ENCODE measurements at places on chromosomes 5 and 9.

DNA sequence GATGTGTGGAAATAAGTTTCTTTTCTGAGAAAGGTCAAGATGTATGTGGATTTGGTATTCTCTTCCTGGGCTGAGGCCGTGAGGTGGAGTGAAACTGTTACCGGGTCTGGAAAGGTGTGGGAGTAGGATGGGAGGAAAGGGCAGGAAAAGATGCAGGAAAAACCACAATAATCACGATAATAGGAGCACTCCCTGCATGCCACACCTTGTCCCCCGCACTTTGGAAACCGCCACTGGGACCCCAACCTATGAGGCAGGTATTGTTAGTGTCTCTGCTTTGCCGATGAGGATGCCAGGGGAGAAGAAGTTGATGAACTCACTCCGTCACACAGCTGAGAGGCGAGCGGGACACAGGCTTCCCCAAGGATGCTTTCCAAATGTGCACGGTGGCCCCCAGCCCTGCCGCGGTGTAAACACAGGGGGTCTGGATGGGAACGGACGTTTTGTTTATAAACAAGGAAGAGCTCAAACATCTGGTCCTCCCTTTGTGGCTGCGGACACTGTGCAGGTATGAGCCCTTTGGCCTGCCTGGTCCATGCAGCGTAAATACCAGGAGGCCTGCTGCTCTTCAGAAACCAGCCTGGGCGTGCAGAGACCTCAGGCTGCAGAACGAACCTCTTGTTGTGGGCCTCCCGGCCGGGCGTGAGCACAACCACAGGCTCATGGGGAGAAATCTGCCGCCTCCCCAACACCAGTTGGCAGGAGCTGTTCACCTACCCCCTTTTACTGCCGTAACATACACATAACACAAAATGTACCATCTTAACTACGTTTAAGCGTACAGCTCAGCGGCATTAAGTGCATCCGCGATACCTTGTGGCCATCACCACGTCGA lies 126.7 kb downstream of the COL23A1 start:
- no peak for DNase-seq

DNA sequence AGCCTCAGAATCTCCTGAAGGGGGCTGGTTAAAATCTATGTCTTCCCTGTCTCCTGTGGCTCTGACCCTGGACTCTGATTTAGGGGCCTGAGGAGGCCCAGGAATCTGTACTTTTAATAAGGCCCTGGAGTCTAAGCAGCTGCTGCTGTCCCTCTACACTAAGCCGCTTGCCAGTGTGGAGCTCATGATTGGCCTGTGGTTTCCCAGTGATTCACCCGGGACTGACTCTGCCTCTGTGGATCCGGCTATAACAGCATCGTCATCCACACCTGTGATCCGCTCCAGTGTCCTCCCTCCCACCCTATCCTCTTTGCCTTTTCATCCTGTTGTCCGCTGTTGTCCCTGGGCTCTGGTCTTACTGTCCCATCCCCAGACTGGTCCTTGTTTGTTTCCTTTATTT lies 3.7 kb downstream of the SLC31A2 start:
- no peak for DNase-seq

DNA sequence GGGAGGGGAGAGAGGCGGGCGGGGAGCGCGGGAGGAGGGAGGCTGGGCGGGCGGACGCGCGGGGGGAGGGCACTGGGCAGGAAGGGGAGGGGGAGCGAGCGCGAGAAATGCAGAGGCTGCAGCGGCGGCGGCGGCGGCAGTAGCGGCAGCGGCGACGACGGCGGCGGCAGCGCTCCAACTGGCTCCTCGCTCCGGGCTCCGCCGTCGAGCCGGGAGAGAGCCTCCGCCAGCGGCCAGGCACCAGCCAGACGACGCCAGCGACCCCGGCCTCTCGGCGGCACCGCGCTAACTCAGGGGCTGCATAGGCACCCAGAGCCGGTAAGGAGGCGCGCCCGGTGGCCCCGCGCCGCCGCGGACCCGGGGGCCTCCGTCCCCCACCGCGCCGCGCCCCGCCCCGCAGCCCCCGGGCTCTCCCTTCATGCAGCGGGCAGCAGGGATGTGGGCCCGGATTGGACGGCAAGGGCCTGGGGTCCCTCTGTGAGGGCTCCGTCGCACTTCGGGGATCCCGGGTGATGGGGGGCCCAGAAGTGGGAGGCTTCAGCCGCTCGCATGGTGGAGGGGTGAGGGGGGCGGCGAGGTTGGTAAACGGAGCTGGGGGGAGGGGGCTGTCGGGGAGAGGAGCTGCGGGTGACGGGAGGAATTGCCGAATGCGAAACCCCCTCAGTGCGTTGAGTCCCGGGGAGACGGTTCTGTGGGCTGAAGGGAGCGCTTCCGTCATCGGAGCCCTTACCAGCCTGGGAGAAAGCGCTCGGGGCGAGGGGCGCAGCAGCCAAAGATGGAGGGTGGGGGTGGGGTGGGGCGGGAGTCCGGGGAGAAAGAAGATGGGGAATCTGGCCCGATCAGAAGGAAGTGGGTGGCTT lies at the start of gene BASP1:
Gene BASP1 (plus strand): TSS at position 139 of the 860 bp plus-strand sequence. CDS start 57,586 bp downstream, outside the sequence.
- peak; percentile 25 for DNase-seq

DNA sequence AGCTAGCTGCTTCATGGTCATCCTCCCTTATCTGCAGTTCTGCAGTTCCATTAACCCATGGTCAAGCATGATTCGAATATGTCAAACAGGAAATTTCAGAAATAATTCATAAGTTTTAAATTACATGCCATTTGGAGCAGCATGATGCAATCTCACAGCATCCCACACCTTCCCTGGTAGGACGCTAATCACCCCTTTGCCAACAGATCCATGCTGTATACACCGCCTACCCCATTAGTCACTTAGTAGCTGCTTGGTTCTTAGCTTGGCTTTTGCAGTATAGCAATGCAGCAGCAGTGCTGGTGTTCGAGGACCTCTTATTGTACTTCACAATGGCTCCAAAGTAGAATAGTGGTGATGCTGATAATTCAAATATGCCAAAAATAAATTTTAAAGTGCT lies 739.7 kb upstream of the CDH9 start:
- DNase-seq = no peak

GRCh38 chr9:91712811-91713210 lies 237.2 kb downstream of the ROR2 start:
- DNase-seq = no peak

- DNase-seq = no peak
Observed at GRCh38 chr5:140207250-140207964, 32.4 kb downstream of the CYSTM1 start.

DNA sequence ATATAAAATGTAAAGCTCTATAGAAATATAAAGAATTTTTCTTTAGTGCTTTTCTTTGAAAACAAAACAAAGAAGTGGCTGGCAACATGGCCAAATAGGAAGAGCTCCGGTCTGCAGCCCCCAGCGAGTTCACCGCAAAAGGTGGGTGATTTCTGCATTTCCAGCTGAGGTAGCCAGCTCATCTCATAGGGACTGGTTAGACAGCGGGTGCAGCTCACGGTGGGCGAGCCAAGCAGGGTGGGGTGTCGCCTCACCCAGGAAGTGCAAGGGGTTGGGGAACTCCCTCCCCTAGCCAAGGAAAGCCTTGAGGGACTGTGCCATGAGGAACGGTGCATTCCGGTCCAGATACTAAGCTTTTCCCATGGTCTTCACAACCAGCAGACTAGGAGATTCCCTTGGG lies 21.0 kb upstream of the TIMD4 start:
- no peak for DNase-seq

GRCh38 chr9:88053856-88054501 lies 79.6 kb upstream of the CDK20 start:
- no peak for DNase-seq

- no peak for DNase-seq
Observed at GRCh38 chr9:17328331-17328730, 193.5 kb downstream of the CNTLN start.

DNA sequence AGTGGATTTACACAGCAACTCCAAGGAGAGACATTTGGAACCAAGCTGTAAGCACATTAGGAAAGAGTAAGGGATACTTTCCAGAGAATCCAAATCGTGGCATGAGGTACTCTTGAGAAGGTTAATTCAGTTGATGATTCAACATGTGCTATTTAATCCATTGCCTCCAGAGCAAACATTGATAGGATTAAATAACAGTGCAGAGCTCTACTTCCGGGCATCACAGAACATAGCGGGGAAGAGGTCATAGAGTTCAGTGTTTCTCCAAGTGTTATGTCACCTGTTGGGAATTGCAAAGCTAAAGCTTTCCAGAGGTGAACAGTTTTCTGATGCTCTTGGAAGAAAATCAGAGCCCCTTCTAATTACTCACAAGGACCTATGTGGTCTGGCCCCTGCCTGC lies 127.5 kb downstream of the PPP2R2B start:
- DNase-seq = no peak

DNA sequence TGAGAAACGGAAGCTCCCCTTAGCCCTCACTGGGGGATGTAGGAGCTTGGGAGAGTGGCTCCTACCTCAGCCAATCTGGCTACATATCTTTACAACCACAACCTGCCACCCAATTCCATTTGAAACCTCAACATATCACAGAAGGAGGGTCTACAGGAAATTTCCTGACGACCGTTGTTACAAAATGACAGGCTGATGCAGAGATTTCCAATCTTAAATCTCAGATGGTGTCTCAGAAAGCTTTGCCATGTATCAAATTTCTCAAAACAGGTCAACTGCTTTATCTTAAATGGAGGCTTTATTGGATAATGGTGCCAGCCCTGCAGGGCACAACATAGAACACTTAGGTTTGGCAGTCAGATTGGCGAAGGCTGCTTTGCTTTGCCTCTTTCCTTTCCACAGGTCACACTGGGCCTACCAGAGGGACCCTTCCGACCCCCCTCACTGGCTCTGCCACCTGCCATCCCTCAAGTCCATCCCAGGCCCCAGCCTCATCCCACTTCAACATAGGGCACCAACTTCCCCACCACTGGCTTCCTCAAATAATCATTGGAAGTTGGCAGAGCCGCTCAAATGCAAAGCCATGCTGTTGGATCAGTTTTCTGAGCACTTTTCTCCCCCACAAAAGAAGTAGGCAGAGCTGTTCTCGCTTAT lies 11.1 kb upstream of the SPATA31E1 start:
- DNase-seq = no peak

- no peak for DNase-seq
Observed at GRCh38 chr9:69599232-69599971, 72.8 kb downstream of the APBA1 start.

GRCh38 chr9:137136261-137136880 lies 2.6 kb upstream of the GRIN1 start:
- DNase-seq = no peak

DNA sequence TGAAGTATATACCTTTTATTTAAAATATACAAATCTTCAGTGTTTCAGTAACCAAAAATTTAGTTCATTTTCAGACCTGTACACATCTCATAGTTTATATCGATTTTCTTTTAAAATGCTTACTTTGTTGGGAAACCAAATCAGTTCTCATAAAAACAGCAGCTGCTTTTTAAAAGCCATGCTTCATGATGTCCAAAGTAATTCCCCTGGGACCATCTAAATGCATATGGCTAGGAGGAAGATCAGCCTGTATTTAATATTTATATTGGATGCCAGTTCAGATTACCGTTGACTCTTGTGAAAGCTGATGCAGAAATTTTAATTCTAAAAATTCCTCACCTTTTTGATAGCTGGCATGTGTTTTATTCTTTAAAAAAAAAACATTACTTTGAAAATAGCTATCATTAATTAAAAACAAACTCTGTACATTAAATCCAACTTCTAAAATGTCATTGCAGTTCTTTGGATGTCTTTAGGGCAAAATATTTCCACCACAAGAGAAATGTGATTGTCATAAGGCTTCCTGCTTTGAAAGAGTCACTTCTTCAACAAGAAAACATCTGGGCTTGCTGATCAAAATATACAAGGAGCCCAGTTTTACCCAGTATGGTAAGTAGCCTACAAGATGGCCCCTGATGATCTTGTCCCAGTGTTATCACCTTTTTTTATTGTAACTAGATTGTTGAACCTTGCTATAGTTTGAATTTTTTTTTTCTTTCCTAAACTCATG lies 1242.9 kb upstream of the CDH6 start:
- DNase-seq = no peak

DNA sequence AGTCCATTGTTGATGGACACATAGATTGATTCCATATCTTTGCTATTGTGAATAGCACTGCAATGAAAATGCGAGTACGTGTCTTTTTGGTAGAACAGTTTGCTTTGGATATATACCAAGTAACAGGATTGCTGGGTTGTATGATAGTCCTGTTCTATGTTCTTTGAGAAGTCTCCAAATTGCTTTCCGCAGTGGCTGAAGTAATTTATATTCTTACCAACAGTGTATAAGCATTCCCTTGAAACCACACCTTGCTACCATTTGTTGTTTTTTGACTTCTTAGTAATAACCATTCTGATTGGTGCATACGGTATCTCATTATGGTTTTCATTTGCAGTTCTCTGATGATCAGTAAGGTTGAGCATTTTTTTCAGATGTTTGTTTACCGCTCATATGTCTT lies 792.9 kb downstream of the PTPRD start:
- DNase-seq = no peak

- DNase-seq = no peak
Observed at GRCh38 chr9:135126451-135127187, 39.2 kb downstream of the OLFM1 start.

DNA sequence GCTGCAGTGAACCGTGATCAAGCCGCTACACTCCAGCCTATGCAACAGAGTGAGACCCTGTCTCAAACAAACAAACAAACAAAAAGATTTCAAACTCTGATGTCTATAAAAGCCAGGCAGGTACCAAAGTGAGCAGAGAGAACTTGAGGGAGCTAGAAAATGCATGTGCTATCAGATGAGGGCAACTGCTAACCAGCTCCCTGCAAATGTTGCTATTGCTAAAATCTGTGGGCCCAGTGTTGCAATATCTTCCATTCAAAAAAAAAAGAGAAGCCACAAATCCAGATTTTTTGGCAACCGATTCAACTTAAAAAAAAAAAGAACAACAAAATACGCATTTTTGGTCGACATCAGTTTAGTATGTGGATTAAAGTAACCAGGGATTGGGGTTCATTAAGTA lies 5.5 kb downstream of the UBE2D2 start:
- DNase-seq = no peak

DNA sequence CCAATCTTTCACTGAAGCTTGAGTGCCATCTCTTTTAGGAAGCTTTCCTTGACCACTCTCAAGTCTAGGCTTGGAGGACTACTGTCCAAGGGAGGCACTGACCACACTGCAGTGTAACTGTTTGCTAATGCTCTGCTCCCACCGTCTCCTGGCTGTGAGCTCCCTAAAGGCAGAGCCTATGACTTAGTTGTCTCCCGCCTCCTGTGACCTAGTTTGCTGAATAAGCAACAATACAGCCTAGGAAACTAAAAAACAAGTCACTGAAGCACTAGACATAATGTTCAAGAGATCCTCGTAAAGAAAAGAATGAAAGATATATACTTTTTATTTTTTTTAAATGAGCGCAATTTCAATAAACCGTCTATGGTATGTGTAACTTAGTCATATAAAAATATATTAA lies 31.4 kb downstream of the LIX1 start:
- DNase-seq = no peak

- DNase-seq = no peak
Observed at GRCh38 chr5:143126174-143127019, 277.1 kb downstream of the NR3C1 start.

- no peak for DNase-seq
Observed at GRCh38 chr5:107557051-107557658, 113.6 kb downstream of the EFNA5 start.

DNA sequence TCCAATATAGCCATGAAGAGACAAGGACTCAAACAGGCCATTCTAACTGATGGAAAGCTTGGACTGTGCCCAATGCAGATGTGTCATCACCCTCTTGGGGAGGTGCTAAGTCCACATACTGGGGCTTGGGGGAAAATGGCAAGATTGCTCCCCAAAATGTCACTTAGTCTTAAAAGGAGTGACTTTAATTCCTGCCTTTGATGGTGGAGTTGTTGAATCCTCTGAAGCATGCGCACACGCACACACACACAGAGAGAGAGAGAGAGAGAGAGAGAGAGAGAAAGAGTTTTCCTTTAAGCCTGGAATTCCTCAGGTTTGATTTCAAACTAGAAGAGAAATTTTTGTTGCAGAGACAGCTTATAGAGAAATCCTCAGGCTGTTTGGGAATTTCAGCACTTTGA lies 161.9 kb upstream of the GAS1 start:
- no peak for DNase-seq
